ENCODE measurements at places on chromosomes 11 and 22.

DNA sequence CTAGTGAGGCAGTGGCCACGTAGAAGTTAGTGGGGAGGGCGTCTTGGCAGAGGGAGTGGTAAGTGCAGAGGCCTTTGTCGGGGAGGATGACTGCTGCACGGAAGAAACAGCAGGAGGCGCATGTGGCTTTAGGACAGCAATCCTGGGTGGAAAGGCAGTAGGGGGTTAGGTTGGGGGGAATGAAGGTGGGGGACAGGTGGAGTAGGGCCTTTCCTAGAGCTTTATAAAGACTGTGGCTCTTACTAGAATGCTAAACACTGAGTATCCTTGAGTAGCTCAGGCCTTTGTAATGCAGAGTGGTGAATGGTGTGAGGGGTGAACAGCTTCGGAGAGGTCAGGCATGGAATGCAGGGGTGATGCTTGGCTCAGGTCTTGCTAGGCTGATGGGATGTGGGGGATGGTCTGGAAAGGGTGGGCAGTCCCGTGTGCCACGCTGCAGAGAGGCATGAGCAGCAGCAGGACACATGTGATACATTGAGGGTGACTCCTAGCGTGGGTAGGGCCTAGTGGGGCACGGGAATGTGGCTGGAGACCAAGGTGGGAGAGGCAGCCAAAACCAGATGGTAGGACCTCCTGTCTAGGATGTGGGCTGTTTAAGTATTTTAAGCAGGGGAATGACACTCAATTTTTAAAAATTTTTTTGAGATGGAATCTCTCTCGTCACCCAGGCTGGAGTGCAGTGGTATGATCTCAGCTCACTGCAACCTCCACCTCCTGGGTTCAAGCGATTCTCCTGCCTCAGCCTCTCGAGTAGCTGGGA is 19.2 kb downstream of the AP2A2 start:
- DNase-seq = no peak

GRCh38 chr11:844693-845644 is 2.3 kb downstream of the TSPAN4 start:
- DNase-seq = no peak

GRCh38 chr11:102985850-102986249 is 30.3 kb upstream of the MMP13 start:
- no peak for DNase-seq

GRCh38 chr11:65556470-65557279 is 1.5 kb downstream of the LTBP3 start:
- DNase-seq = no peak

DNA sequence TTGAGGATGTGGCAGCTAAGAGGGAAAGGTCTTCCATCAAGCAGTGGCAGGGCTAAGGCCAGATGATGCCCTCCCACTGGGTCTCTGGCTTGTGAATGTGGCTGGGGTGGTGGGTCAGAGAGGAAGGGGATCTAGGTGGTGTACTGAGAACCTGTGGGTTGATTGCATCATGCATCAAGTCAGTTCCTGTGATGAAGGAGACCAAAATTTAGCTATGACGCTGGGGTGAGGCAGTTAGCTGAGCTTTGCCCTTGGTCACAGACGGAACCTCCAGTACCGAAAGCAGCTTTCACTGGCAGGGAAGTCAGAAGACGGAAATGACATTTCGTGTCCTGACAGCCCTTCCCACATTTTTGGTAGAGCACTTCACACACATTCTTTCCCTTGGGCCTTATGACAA is 20.7 kb downstream of the ATG16L2 start:
- DNase-seq = no peak

Measured in CD8-positive, alpha-beta memory T cell (primary cell).